Right atrium auricular region (tissue), 2 donors: ENCODE measurements at places on chromosomes 13 and 19. TPM values are rescaled to one million over a fixed set of nuclear protein-coding genes. Genes with fewer than 3 reads are reported as not detected.

GRCh38 chr13:38872693-38873092 is 117.9 kb downstream of the STOML3 start:
- H3K4me1 ChIP-seq, result no peaks in the 10 kb centered on the region
- no peak overlapping the region for H3K27ac ChIP-seq
- DNase-seq, result no peak
- H3K4me3 ChIP-seq, result no peak overlapping the region
- no peaks in the 10 kb centered on the region for H3K36me3 ChIP-seq

Gene CLEC11A
- total RNA-seq, result 10.3 TPM

Gene ADM5
- total RNA-seq, result 0.43 TPM

- no peak overlapping the region for H3K27ac ChIP-seq
- no peaks in the 10 kb centered on the region for H3K27me3 ChIP-seq
- no peak overlapping the region for H3K4me3 ChIP-seq
- no peaks in the 10 kb centered on the region for H3K36me3 ChIP-seq
- H3K4me1 ChIP-seq, result no peaks in the 10 kb centered on the region
- DNase-seq, result no peak
These were observed 87.8 kb upstream of the C1QTNF9B start for GRCh38 chr13:23985060-23985459.

- no peak for DNase-seq
- no peaks in the 10 kb centered on the region for H3K36me3 ChIP-seq
- no peaks in the 10 kb centered on the region for H3K27me3 ChIP-seq
- H3K4me1 ChIP-seq, result no peaks in the 10 kb centered on the region
- H3K27ac ChIP-seq, result no peak overlapping the region
These were observed 1.3 kb upstream of the ACER1 start for GRCh38 chr19:6334490-6335285.

DNA sequence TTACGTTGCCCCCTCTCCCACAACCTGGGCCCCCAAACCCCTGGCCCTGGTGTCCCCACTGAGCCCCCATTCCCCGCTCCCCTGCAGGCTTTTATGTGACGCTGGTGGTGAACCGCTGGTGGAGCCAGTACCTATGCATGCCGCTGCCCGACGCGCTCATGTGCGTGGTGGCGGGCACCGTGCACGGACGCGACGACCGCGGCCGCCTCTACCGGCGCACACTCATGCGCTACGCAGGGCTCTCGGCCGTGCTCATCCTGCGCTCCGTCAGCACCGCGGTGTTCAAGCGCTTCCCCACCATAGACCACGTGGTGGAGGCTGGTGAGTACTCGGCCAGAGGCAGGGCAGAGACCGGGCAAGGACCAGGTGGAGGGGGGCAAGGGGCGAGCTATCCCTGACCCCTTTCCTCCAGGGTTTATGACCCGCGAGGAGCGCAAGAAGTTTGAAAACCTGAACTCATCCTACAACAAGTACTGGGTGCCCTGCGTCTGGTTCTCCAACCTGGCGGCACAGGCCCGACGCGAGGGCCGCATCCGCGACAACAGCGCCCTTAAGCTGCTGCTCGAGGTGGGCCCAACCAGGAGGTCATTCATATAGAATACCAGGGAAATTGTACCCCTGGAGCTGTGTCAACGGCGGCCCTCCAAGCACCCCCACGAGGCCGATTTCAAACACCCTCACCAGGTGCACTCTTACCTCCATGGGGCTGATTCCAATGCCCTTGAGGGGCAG is 3.0 kb downstream of the BEST2 start:
- H3K27ac ChIP-seq, result no peak overlapping the region
- no peaks in the 10 kb centered on the region for H3K36me3 ChIP-seq
- peaks cover 10% of the 10 kb centered on the region for H3K4me1 ChIP-seq
- DNase-seq, result no peak

Gene FAAP24
- 0.67 TPM for total RNA-seq

DNA sequence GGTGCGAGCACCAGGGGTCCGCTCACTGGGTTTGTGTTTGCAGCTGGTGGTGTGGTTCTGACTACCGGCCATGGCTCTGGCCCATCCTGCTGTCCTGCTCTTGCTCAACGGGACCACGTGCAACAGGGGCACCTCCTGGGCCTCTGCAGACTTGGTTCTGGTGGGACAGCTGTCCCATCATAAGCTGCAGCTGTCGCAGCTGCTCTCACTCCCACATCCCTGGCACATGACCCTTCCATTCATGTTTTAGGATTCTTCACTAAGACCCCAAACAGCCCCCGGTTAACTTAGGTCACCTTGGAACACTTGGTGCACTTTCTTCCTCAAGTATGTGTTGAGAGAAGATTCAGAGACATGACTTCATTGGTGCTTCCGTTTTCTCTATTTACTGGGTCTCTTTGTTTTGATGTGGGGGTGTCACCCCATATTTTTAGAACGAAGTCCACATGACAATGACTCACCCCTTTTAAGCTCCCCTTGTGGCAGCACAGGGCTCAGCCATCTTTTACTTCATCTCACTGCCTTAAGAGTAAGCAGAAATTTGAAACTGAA is 68.4 kb upstream of the ARHGEF7 start:
- no peaks in the 10 kb centered on the region for H3K4me1 ChIP-seq
- peak overlapping the region; percentile 35 for H3K27ac ChIP-seq
- H3K27me3 ChIP-seq, result no peaks in the 10 kb centered on the region
- peak; percentile 58 for DNase-seq
- no peaks in the 10 kb centered on the region for H3K36me3 ChIP-seq

Gene DAND5
- total RNA-seq, result 2.9 TPM

Gene ZNF726
- not detected for total RNA-seq

DNA sequence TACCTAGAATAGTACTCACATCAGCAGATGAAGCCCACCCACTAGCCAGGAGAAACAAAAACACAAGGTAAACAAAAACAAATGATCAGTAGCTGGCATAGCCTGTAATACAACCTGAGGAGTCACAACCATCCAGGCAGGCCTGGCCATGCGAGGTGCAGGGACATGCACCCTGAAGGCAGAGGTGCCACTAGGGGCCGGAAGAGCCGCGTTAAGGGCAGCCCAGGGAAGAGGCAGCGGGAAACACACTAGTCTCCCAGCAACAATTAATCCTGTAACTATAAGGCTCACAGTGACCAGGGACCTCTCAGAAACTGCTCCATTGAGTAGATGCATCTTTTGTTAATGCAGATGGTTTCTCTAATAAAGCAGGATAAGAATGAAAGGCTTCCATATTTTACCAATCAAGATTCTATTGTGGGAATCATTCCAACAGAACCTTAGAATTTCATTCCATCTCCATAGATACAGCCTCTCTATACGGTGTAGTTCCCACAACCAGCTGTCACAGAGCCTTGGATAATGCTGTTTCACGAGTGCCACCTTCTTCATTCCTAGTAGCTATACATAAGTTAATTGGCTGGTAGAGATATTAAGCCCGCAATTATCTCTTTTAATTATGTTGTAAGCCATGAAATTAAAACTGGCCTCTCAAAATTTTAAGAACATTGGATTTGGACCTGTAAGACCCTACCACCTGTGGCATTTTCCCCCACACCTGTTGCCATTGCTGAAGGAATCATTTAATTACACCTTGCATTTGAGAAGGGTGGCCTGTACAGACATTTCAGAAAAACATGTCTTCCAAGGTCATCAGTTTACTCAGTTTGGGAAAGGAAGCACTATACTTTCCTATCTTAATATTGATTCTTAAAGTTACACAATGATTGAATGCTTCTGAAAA is 28.7 kb downstream of the ANKRD10 start:
- H3K4me1 ChIP-seq, result no peaks in the 10 kb centered on the region
- H3K36me3 ChIP-seq, result no peaks in the 10 kb centered on the region
- no peak overlapping the region for H3K27ac ChIP-seq
- no peak overlapping the region for H3K4me3 ChIP-seq
- no peak for DNase-seq

- no peak for DNase-seq
- H3K36me3 ChIP-seq, result no peaks in the 10 kb centered on the region
- no peak overlapping the region for H3K4me3 ChIP-seq
- peaks cover 4% of the 10 kb centered on the region for H3K4me1 ChIP-seq
These were observed 16.4 kb upstream of the WASF3 start for GRCh38 chr13:26541041-26541440.

DNA sequence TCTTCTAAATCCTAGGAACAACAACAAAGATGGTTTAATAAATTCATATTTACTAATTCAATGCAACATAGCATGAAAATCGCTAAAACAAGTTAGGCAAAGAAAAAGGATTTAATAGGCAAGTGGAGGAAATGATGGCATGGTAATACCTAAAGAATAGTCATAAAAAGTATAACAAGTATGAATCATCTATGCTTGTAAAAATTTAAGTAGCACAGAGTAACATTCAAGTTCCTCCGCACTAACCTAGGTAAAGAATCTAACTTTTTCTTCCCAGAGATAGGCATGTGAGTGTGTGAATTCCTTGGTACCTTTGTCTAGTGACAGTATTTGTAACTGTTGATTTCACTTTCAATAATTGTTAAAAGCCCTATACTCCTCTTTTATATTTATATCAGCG is 42.6 kb downstream of the RCBTB2 start:
- H3K4me1 ChIP-seq, result no peaks in the 10 kb centered on the region
- no peak overlapping the region for H3K27ac ChIP-seq
- H3K27me3 ChIP-seq, result no peaks in the 10 kb centered on the region
- peaks cover 4% of the 10 kb centered on the region for H3K36me3 ChIP-seq
- no peak overlapping the region for H3K4me3 ChIP-seq

DNA sequence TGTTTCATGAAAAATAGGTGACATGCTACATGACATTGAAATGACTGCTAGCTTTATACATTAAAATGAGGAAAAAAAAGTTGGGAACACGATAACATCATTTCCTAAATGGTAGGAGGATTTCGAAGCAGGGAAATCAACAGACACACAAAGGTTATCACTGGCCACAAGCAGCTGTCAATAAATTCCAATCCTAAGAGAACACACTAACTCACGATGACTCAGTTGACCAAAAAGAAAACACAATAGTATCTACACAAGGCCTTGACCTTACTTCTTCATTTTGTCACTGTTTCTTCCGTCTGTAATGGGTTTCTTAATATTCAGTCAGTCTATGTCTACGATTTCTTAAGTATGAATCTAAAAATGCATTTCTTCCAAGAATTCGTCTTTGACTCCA is 36.5 kb downstream of the STARD13 start:
- H3K27me3 ChIP-seq, result no peaks in the 10 kb centered on the region
- no peak for DNase-seq
- peaks cover 72% of the 10 kb centered on the region for H3K4me1 ChIP-seq
- H3K27ac ChIP-seq, result peak overlapping the region; percentile 77

- no peak for DNase-seq
- no peaks in the 10 kb centered on the region for H3K36me3 ChIP-seq
- H3K27me3 ChIP-seq, result peaks cover 5% of the 10 kb centered on the region
- no peak overlapping the region for H3K27ac ChIP-seq
These were observed 20.2 kb downstream of the ATP8B3 start for GRCh38 chr19:1791879-1792278.

- H3K4me1 ChIP-seq, result no peaks in the 10 kb centered on the region
- H3K36me3 ChIP-seq, result peaks cover 18% of the 10 kb centered on the region
- no peak for DNase-seq
- no peak overlapping the region for H3K4me3 ChIP-seq
- H3K27me3 ChIP-seq, result no peaks in the 10 kb centered on the region
These were observed 21.1 kb downstream of the CCDC97 start for GRCh38 chr19:41330946-41331678.

Gene JSRP1
- total RNA-seq, result not detected

DNA sequence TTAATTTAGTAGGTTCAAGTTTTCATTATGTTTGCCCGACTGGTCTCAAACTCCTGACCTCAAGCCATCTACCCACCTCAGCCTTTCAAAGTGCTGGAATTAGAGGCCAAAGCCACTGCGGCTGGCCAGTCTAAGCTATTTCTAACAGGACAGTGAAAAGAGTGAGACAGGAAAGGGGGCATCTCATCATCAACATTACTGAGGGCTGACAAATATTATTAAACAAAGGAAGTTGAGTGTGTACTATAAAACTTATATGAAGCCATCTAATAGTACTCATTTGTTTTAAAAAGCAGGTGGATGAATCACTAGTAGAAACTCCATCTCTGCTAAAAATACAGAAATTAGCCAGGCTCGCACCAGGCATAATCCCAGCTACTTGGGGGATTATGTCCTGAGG is 24.3 kb downstream of the ZNF611 start:
- no peaks in the 10 kb centered on the region for H3K27me3 ChIP-seq
- DNase-seq, result no peak
- no peak overlapping the region for H3K27ac ChIP-seq
- peaks cover 67% of the 10 kb centered on the region for H3K36me3 ChIP-seq
- H3K4me3 ChIP-seq, result no peak overlapping the region

DNA sequence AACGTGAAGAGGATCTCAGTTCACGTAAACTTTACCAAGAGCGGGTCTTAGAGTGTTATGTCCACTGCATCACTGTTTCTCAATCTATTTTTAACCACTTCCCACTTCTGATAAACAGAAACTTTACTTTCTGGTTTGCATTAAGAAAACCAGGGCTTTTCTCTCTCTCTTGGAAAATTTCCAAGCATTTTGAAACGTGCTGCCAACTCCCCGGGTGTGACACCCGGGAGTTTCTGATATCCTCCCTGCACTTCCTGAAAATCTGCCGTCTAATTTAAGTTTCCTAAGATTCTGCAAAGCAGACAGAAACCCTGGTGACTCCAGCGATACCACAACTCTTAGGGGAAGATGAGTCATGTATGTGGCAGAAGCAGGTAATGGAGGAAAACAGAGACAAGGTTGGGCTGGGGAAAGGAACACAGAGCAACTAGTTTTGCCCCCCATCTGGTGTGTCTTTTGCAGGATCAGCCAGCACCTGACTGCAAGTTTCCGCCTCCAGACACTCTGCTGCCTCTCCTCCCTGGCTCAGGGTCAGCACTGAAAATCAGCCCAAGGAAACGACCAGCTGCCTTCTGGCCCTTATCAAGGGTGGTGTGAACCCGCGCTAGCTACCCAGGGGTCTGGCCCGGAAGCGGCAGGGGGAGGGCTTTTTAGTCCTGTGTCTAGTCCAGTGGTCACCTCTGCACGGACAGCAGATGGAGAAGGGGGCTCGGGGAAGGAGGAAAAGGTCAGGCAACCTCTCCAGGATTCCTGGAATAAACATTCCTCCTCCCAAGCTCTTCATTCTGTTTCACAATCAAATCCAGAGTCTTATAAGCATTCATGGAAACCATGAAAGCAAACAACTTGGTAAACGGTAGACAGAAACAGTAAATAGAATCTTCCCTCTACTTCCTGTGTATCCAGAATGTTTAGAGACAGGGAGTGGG is 11.3 kb upstream of the FFAR2 start:
- H3K4me1 ChIP-seq, result peaks cover 31% of the 10 kb centered on the region
- no peaks in the 10 kb centered on the region for H3K36me3 ChIP-seq
- H3K27ac ChIP-seq, result peak overlapping the region; percentile 46
- H3K27me3 ChIP-seq, result no peaks in the 10 kb centered on the region
- H3K4me3 ChIP-seq, result no peak overlapping the region
- no peak for DNase-seq

Gene DLEU7
- total RNA-seq, result not detected

GRCh38 chr13:89574077-89574476 is 1773.4 kb upstream of the MIR17HG start:
- H3K27me3 ChIP-seq, result no peaks in the 10 kb centered on the region
- no peak for DNase-seq
- no peaks in the 10 kb centered on the region for H3K36me3 ChIP-seq
- no peak overlapping the region for H3K27ac ChIP-seq
- H3K4me3 ChIP-seq, result no peak overlapping the region
- H3K4me1 ChIP-seq, result no peaks in the 10 kb centered on the region

GRCh38 chr19:47729799-47730520 is 15.4 kb upstream of the NOP53 start:
- H3K27me3 ChIP-seq, result no peaks in the 10 kb centered on the region
- peak overlapping the region; percentile 80 for H3K27ac ChIP-seq
- H3K4me3 ChIP-seq, result no peak overlapping the region
- H3K4me1 ChIP-seq, result peaks cover 36% of the 10 kb centered on the region

- H3K4me3 ChIP-seq, result peak overlapping the region; percentile 28
- DNase-seq, result no peak
- H3K4me1 ChIP-seq, result peaks cover 36% of the 10 kb centered on the region
- H3K27ac ChIP-seq, result peak overlapping the region; percentile 84
These were observed 97.1 kb downstream of the SIPA1L3 start for GRCh38 chr19:38004186-38004520.
